ENCODE measurements at places on chromosomes 16 and 17.
A peak's percentile ranks its signal among the peaks of the same experiment; 100 is the strongest.

GRCh38 chr16:1494129-1494640 lies 1.0 kb downstream of the TELO2 start:
- DNase-seq, result peak; percentile 79

GRCh38 chr17:74842146-74842598 lies 17.5 kb downstream of the GRIN2C start:
- peak; percentile 59 for DNase-seq

GRCh38 chr17:32971171-32971570 lies 20.5 kb upstream of the SPACA3 start:
- DNase-seq, result peak; percentile 24

- DNase-seq, result no peak
Observed at GRCh38 chr16:47734081-47734857, 273.1 kb downstream of the PHKB start.

DNA sequence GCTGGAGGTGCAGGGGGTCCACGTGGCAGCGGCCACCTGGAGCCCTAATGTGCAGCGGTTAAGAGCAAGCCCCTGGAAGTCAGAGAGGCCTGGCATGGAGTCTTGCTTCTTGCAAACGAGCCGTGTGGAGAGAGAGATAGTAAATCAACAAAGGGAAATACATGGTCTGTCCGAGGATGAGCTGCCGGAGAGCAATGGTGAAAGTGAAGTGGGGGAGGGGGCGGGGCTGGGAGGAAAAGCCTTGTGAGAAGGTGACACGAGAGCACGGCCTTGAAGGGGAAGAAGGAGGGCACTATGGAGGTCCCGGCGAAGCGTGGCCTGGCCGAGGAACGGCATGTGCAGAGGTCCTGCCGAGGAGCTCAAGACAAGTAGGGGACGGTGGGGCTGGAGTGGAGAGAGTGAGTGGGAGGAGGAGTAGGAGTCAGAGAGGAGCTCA lies 6.0 kb upstream of the SERPINF1 start:
- no peak for DNase-seq

DNA sequence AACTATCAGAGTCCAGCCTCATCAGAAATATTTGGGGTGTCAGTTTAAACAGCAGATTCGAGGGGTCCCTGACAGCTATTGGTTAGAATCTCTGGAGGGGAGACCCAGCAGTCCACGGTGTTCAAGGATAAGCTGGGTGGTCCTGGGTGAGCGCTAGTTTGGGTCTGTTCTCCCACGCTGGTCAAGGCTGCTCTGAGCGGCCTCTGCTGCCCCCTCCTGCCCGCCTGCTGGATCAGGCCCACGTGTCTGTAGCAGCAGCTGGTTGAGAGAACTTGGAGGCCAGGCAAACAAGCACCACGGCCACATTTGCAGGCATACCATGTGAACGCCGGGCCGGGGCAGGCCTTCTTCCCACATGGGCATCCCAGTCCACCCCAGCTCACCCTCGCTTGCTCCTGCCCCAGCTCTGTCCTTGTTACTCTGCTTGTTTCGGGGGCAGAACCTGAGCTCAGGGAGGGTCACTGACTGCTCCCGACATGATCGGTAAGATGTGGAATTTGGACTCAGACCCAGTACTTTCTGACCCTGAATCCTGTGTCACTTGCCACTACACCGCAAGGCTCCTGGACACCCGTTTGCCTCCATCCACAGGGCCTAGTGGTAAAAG lies 7.4 kb downstream of the FOXF1 start:
- DNase-seq, result peak; percentile 80

- DNase-seq, result no peak
Observed at GRCh38 chr17:17883801-17884200, 47.0 kb upstream of the SREBF1 start.

DNA sequence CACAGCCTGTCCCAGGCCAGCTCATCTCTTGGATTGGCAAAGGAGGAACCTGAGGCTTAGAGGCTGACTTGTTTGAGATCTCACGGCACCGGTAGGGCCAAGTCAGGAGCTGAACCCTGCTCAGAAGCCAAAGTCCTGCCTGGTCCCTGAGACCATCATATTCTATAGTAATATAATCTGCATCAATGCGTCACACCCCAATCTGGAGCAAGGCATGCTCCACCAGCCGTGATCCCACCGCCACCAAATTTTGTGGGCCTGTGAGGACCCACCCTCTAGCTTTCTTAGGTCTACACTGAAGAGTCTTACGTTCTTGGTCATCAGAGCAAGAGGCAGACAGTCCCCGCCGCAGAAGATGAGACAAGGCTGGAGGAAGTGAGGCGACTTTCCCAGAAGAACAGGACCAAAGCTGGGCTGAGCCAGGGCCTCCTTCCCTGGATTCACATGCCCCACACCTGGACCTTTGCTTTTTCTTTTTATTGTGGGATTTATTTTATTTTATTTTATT lies 2.7 kb downstream of the SULT1A1 start:
- no peak for DNase-seq

- peak; percentile 83 for DNase-seq
Observed at GRCh38 chr17:77451894-77452852, 311.4 kb downstream of the SEC14L1 start.

DNA sequence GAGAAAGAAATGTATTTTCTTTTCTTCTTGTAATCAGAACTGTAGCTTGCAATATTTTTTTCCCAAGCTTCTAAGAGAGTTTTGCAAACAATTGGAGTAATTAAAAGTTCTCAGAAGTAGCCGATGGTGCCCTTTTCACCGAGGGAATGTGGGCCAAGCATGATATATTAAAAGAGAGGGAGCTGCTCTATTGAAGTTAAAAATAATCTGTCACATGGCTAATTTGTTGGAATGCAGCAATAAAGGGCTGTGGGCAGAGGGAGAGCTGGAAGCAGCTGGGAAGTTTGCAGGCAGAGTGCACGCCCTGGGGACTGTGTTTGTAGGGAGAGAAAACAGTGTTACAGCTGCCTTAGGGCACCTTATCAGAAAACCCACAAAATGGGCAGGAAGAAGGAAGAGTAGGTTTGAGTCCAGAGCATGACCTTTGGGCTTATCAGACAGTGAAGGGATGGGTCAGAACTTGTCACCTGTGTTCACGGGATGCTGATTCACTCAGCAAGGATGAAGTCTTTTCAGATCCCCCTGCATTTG lies 18.5 kb upstream of the TERF2 start:
- peak; percentile 35 for DNase-seq

DNA sequence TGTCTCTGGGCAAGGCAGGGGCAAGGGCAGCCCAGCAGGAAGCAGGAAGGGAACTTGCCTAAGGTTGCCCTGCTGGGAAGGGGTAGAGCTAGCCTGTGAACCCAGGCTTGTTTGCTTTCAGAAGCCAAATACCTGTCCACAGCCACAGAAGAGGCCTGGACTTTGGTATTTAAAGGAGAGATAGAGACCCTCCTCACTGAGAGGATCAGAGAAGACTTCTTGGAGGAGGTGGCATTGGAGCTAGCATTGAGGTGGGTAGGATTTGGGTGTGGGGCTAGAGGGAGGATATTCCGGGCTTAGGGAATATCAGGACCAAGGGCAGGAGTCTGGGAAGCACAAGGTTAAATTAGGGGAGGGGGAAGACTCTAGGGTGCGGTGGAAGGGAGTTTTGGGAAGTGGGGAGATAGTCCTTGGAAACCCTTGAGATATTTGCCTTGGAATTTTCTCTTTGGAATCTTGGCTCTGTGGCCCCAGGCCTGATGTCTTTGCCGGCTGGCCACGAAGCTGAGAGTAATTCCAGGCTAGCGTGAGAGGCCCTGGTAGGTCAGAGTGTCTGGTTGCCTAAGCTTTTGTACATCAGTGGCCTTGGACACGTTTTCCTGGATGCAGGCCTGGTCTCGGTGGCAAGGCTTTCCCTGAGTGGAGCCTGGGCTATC lies 13.1 kb upstream of the ETV4 start:
- DNase-seq, result no peak

GRCh38 chr17:6639586-6640535 lies 650 bp downstream of the KIAA0753 start:
- peak; percentile 63 for DNase-seq

GRCh38 chr17:61076621-61077031 lies 323.0 kb upstream of the TBX2 start:
- no peak for DNase-seq

GRCh38 chr17:70879401-70879800 lies 710.1 kb downstream of the KCNJ2 start:
- no peak for DNase-seq

DNA sequence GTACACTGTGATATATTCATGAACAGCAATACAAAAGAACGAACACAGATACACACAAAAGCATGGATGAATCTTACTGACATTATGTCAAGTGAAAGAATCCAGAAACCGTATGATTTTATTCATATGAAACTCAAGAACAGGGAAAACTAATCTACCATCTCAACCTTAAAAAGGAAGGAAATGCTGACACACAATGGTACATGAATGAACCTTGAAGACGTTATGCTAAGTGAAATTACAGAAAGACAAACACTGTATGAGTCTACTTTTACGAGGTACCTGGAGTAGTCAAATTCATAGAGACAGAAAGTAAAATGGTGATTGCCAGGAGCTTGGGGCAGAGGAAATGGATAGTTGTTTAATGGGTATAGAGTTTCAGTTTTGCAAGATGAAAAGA lies 8.7 kb upstream of the PRKCB start:
- no peak for DNase-seq

- peak; percentile 61 for DNase-seq
Observed at GRCh38 chr17:700504-701094, 14.0 kb downstream of the VPS53 start.

DNA sequence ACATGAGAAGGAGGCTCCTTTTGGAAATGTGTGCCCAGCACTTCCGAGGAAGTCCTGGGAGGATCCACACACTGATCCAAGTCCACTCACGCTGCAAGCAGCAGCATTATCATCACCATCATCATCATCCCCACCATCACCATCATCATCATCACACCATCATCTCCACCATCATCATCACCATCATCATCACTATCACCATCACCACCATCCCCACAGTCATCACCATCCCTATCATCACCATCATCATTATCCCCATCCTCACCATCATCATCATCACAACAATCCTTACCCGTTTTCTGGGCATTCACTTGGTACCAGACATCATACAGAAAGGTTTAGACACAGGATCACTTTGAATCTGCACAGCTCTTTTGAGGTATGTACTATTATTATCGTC lies 47.8 kb upstream of the ACSF3 start:
- no peak for DNase-seq

DNA sequence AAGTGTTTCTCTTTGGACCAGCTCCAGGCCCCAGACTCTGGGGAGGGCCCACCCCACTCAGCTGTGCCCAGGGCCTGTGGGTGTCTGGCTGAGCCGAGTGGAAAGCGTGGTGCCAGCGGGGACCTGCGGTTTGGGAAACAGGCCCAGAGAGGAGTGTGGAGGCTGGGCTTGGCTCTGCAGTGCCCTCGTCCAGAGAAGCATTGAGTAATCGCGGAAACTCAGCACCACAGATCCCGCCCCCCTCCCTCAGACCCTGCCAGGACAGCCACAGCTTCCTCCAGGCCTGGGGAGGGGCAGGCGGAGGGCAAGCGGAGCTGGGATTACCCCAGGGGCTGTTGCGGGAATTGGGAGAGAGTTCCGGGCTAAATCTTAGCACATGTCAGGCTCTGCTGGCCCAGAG lies 14.6 kb upstream of the PITPNA start:
- DNase-seq, result peak; percentile 84

DNA sequence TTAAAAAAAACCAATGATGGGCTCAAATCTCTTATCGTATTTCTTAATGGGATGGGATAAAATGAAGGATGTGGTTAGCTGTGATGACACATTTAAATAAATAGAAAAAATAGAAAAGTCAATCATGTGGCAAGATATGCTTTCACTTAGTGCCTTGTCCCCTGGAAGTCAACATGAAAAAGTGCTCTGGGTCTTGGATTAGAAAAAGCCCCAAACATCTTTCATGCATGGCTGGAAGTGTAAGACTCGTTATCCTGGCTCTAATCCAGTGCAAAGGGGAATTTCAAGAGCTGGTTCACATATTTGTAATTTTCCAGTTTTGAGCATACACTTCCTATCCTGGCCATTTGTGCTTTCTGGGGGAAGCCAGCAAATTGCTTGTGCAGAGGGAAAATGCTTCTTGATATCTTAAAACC lies 160.9 kb downstream of the MAP2K6 start:
- peak; percentile 52 for DNase-seq

GRCh38 chr16:54286090-54286365 lies 559 bp downstream of the IRX3 start:
- peak; percentile 86 for DNase-seq

DNA sequence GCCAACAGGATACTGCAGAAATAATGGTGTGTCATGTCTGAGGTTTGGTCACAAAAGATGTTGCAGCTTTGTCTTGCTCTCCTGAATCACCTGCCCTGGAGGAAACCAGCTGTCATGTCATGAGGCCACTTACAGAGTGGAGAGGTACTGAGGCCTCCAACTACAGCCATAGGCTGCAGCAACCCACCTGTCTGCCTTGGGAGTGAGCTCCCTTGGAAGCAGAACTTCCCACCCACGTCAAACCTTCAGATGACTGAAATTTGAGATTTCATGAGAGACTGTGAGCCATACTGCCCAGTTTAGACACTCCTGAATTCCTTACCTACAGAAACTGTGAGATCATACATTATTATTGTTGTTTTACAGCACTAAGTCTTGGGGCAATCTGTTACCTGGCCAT lies 475.9 kb downstream of the HS3ST3B1 start:
- DNase-seq, result no peak

- no peak for DNase-seq
Observed at GRCh38 chr16:57571098-57571497, 28.7 kb downstream of the ADGRG5 start.

- DNase-seq, result no peak
Observed at GRCh38 chr17:81400996-81401722, 5.9 kb downstream of the BAHCC1 start.

DNA sequence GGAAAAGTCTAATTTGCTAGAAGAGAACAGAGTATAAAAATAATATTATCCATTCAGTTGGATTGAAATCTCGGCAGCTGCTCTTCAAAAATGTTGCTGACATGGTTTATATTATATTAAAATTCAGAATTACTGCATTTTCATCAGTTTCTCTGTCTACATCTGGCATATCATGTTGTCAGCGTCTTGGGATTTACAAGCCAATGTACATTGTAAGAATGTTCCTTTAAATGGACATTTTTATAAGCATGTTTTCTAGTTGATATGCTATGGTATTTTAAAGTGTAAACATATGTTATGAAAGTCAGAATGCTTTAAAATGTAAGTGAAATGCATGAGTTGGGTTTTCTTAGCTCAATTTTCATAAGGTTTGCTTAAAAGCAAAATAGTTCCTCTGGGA lies 528.1 kb upstream of the CDH8 start:
- DNase-seq, result no peak

DNA sequence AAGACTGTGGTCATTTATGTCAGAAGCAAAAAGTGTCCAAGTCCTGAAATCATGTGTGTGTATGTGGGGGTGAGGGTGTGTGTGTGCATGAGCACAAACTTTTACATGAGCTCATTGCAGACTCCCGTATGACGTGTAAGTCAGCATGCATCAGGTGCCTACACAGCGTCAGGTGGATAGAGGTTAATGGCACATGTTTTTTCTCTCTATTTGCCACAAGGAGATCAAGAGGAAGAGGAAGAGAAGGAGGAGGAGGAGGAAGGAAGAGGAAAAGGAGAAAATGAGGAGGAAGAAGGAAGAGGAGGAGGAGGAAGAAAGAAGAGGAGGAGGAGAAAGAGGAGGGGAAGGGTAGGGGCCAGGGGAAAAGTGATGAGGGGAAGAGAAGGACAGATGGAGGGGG lies 178.0 kb upstream of the DYNLRB2 start:
- no peak for DNase-seq

Measured in ELR (cell line).